Lung (tissue), 17 donors: ENCODE measurements at places on chromosomes 7 and 10. TPM values are rescaled to one million over a fixed set of nuclear protein-coding genes. Genes with fewer than 3 reads are reported as not detected.

DNA sequence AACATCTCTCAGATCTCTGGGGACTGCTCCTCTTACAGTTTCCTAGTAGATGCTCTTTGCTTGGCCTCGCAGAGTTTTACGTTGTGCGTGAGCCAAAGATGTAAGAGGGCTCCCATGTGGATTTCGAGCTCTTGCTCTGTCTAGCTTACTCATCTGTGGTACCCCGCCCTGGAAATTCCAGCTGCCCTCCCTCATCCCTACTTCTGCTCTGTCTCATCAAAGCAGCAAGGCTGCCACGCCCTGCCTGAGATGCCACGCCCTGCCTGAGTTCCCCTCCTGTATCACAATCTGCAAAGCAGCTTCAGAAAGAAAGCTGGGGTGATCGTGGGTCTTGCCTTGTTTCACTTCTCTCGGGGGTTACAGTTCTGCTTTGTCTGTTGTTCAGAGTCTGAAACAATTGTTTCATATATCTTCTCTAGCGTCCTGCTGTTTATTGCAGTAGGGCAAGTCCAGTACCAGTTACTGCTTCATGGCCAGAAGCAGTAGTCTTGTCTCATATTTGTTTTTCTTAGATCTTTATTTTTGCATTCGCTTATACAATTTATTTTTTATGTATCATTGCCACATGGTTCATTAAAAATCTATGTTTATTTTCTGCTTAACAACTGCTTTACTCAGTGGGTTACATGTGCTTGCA, 36.1 kb upstream of the CCNY start:
- H3K27ac ChIP-seq, result no peak overlapping the region
- DNase-seq, result no peak
- H3K4me3 ChIP-seq, result no peak overlapping the region
- no peaks in the 10 kb centered on the region for H3K36me3 ChIP-seq
- H3K27me3 ChIP-seq, result no peaks in the 10 kb centered on the region
- no peaks in the 10 kb centered on the region for H3K4me1 ChIP-seq

GRCh38 chr7:72446591-72447462, 34.7 kb upstream of the CALN1 start:
- peaks cover 10% of the 10 kb centered on the region for H3K27me3 ChIP-seq
- H3K4me3 ChIP-seq, result no peak overlapping the region
- H3K36me3 ChIP-seq, result no peaks in the 10 kb centered on the region
- peak; percentile 34 for DNase-seq

DNA sequence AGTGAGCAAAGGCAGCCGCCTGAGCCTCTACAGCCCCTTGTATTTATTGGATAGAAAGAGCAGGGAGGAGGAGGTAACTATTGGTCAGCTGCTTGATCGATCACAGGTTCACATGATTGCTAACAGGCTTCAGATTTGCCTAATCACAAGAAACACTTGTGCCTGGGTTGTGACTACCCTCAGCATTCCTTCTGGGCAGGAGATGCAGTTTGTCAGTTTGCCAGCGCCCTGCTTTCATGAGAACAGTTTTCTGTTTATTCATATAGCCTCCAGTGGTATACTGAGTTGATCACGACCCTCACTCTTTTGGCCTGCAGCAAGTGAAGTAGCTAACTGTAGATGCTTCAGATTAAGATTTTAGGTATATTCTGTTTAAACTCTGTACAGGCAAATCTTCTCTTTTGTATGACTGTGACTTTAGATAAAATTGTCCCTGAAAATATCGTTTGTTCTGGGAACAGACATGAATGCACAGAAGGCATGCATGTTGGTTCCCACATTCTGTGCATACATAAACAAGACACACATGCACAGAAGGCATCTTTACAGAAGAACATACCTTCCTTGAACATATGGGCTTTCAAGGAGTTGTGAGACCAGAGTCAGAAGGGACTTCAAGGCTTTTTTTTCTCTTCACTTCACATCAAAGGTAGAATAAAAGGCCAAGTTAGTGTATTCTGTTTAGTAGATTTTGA, 422.4 kb upstream of the STEAP1 start:
- no peak overlapping the region for H3K27ac ChIP-seq
- no peaks in the 10 kb centered on the region for H3K36me3 ChIP-seq
- no peak for DNase-seq

Gene SPOCK2
- total RNA-seq, result 24.1 TPM

DNA sequence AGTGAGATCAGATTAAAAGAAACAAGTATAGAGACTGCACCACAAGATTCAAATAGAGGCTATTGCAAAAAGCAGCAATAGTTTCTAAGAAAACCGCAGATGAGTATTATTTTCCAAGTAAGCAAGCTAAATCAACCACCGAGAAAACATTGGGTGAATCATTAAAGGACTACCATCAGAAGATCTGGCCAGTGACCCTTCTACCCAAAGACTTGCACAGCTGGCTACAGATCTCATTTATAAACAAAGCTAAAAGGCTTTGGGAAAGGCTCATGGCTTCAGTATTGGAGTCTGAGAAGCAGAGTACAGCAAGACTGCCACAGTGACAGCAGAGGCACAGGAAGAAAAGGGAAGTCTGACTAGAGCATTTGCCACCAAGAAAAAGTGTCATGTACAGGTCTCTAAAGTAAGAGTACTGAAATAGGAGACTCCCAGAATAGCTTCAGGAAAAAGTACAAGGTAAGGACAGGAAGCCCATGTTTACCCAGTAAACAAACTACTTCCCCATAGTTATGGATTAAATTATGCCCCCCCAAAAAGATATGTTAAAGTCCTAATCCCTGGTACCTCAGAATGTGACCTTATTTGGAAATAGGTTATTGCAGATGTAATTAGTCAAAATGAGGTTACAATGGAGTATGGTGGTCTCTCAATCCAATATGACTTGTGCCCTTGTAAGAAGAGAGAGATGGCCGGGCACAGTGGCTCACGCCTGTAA, 19.0 kb downstream of the STEAP1 start:
- no peak overlapping the region for H3K4me3 ChIP-seq
- no peak overlapping the region for H3K27ac ChIP-seq
- no peaks in the 10 kb centered on the region for H3K36me3 ChIP-seq
- H3K27me3 ChIP-seq, result no peaks in the 10 kb centered on the region
- no peak for DNase-seq
- no peaks in the 10 kb centered on the region for H3K4me1 ChIP-seq

- no peaks in the 10 kb centered on the region for H3K4me1 ChIP-seq
- no peaks in the 10 kb centered on the region for H3K36me3 ChIP-seq
- DNase-seq, result no peak
- no peak overlapping the region for H3K4me3 ChIP-seq
- no peaks in the 10 kb centered on the region for H3K27me3 ChIP-seq
Observed at GRCh38 chr7:100515072-100515532, 23.9 kb upstream of the AGFG2 start.

- H3K27ac ChIP-seq, result no peak overlapping the region
- H3K27me3 ChIP-seq, result no peaks in the 10 kb centered on the region
- no peak for DNase-seq
- H3K4me3 ChIP-seq, result no peak overlapping the region
Observed at GRCh38 chr7:126727930-126728391, 524.8 kb downstream of the GRM8 start.

DNA sequence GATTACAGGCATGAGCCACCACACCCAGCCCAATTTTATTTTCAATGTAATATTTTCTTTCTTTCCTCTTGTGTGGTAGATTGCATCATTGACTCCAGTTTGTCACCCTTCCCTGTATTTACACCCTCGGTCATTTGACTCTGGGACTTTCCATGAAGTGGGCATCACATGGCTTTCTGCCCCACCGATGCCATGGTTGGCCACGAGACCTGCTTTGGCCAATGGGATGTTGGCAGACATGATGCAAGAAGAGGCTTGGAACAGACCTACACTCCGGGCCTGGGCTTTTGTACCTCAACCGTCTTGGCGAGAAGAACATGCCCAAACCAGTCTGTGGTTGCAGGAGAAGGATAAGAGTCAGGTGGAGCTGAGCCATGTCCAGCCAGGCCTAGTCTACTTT, 38.8 kb upstream of the CACUL1 start:
- DNase-seq, result no peak
- H3K36me3 ChIP-seq, result no peaks in the 10 kb centered on the region
- H3K27me3 ChIP-seq, result no peaks in the 10 kb centered on the region
- H3K4me3 ChIP-seq, result no peak overlapping the region
- no peaks in the 10 kb centered on the region for H3K4me1 ChIP-seq
- no peak overlapping the region for H3K27ac ChIP-seq

- no peaks in the 10 kb centered on the region for H3K36me3 ChIP-seq
- no peaks in the 10 kb centered on the region for H3K27me3 ChIP-seq
- H3K27ac ChIP-seq, result no peak overlapping the region
- DNase-seq, result no peak
- no peak overlapping the region for H3K4me3 ChIP-seq
Observed at GRCh38 chr7:143494622-143495021, 16.9 kb downstream of the TAS2R41 start.

DNA sequence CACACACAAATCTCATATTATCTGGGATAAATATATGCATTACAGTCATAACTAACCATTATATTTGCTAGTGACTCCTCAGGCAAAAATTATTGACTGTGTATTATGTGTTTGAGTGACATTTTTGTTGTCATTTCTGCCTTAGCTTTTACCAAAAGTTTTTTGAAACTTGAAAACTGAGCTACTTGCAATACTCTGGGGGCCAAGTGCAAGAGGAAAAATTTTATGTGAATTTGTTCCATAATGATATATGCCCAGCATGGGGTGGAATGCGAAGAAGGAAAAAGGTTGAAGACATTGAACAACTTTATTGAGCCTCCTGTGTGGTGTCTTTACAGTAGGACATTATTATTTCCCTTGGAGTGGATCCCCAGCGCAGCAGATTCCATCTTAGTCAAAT, 176.8 kb upstream of the FERD3L start:
- H3K27me3 ChIP-seq, result peaks cover 6% of the 10 kb centered on the region
- no peak for DNase-seq
- H3K36me3 ChIP-seq, result no peaks in the 10 kb centered on the region
- H3K4me3 ChIP-seq, result no peak overlapping the region
- peaks cover 3% of the 10 kb centered on the region for H3K4me1 ChIP-seq
- H3K27ac ChIP-seq, result no peak overlapping the region

- no peaks in the 10 kb centered on the region for H3K4me1 ChIP-seq
- H3K4me3 ChIP-seq, result no peak overlapping the region
- no peaks in the 10 kb centered on the region for H3K36me3 ChIP-seq
- H3K27me3 ChIP-seq, result peaks cover 2% of the 10 kb centered on the region
Observed at GRCh38 chr10:130336617-130337304, 200.6 kb downstream of the GLRX3 start.

GRCh38 chr7:650339-651031, 76.0 kb upstream of the DNAAF5 start:
- H3K4me3 ChIP-seq, result no peak overlapping the region
- no peaks in the 10 kb centered on the region for H3K4me1 ChIP-seq
- no peaks in the 10 kb centered on the region for H3K36me3 ChIP-seq

DNA sequence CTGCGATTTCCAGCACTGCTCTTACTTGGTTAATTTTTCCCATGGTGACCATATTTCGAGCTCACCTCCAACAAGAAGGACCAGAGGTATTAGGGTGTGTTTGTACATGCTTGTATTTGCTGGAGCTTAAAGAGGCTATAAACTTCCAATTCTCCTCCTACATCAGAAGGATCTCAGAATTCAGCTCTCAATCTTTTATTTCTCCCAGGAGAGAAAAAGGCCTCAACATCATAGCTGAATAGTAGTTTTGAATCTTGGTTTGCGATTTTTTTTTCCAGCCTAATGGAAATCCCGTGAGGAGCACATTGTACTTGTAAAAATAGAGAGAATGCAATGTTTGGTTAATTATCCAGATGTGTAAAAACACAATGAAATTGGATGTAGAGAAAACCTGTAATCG, 69.7 kb downstream of the CPVL start:
- no peaks in the 10 kb centered on the region for H3K36me3 ChIP-seq
- no peaks in the 10 kb centered on the region for H3K27me3 ChIP-seq
- no peaks in the 10 kb centered on the region for H3K4me1 ChIP-seq
- DNase-seq, result no peak
- no peak overlapping the region for H3K27ac ChIP-seq
- H3K4me3 ChIP-seq, result no peak overlapping the region

DNA sequence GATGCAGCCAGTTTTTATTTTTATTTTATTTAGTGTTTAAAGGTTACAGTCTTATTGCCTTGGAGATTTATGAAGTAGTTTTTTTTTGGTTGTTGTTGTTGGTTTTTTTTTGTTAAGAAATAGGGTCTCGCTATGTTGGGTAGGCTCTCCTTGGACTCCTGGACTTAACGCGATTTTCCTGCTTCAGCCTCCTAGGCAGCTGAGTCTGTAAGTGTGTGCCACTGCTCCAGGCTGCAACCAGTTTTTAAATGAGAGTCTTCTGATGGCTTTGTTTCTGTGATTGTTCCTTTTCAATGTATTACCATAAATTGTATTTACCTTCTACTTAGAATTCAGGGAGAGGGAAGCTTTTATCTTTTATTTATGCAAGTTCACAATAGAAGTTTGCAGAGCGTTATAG, 62.8 kb downstream of the BICC1 start:
- H3K27me3 ChIP-seq, result no peaks in the 10 kb centered on the region
- no peak overlapping the region for H3K4me3 ChIP-seq
- H3K4me1 ChIP-seq, result peaks cover 59% of the 10 kb centered on the region
- no peak for DNase-seq

Gene HKDC1
- 1.5 TPM for total RNA-seq

GRCh38 chr7:102292813-102293798, 6.4 kb downstream of the SH2B2 start:
- H3K4me1 ChIP-seq, result no peaks in the 10 kb centered on the region
- H3K36me3 ChIP-seq, result no peaks in the 10 kb centered on the region
- H3K27ac ChIP-seq, result no peak overlapping the region
- no peaks in the 10 kb centered on the region for H3K27me3 ChIP-seq

DNA sequence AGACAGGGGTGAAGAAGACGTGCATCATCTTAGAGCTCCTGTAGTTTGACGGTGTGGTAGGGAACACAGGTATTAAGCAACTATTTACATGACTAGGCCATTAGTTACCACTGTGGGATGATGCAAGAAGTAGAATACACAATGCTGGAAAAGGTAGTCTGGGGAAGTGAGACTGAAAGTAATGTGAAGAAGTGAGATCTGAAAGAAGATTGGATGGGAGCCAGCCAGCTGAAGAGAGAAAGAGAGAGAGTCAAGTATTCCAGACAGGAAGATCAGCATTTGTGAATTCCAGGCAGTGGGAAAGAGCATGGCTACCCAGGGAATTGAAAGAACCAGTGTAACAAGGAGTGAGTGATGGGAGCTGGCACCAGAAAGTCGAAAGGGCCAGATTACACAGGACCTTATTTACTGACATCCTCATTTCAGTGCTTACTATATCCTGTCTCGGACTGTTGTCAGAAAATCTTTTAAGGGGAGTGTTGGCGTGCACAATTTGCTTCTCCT, 4.0 kb upstream of the CFAP58 start:
- no peaks in the 10 kb centered on the region for H3K27me3 ChIP-seq
- peaks cover 10% of the 10 kb centered on the region for H3K4me1 ChIP-seq
- H3K4me3 ChIP-seq, result no peak overlapping the region

GRCh38 chr7:149637911-149638565, 135.3 kb downstream of the ZNF467 start:
- DNase-seq, result no peak
- no peaks in the 10 kb centered on the region for H3K36me3 ChIP-seq
- no peak overlapping the region for H3K27ac ChIP-seq
- H3K27me3 ChIP-seq, result no peaks in the 10 kb centered on the region
- no peak overlapping the region for H3K4me3 ChIP-seq
